ENCODE measurements at places on chromosomes 4 and X.
A peak's percentile ranks its signal among the peaks of the same experiment; 100 is the strongest.

- DNase-seq: no peak
Measured at GRCh38 chr4:84530454-84530853, 31.4 kb upstream of the NKX6-1 start.

DNA sequence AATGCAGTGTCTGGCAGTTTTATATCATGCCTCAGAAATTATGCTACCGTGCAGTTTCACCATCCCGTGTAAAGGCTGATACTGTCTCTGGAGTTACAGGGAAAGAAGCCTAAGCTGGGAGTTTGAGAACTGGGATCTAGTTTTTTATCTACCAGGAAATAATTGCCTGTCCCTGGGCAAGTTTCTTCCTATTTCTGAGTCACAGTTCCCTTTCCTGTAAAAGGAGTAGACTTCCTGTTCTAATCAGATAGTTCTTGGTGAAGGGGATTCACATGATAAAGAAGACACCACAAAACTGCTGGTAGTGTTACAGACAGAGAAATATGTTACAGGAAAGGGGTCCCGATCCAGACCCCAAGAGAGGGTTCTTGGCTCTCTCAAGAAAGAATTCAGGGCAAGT lies 17.1 kb downstream of the HERC3 start:
- no peak for DNase-seq

DNA sequence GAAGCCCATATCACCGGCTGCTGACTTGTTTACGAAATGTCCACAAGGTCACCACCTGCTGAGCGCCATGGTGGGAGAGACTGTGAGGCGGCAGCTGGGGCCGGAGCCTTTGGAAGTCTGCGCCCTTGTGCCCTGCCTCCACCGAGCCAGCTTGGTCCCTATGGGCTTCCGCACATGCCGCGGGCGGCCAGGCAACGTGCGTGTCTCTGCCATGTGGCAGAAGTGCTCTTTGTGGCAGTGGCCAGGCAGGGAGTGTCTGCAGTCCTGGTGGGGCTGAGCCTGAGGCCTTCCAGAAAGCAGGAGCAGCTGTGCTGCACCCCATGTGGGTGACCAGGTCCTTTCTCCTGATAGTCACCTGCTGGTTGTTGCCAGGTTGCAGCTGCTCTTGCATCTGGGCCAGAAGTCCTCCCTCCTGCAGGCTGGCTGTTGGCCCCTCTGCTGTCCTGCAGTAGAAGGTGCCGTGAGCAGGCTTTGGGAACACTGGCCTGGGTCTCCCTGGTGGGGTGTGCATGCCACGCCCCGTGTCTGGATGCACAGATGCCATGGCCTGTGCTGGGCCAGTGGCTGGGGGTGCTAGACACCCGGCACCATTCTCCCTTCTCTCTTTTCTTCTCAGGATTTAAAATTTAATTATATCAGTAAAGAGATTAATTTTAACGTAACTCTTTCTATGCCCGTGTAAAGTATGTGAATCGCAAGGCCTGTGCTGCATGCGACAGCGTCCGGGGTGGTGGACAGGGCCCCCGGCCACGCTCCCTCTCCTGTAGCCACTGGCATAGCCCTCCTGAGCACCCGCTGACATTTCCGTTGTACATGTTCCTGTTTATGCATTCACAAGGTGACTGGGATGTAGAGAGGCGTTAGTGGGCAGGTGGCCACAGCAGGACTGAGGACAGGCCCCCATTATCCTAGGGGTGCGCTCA lies 8.7 kb upstream of the MSANTD1 start:
- no peak for DNase-seq

DNA sequence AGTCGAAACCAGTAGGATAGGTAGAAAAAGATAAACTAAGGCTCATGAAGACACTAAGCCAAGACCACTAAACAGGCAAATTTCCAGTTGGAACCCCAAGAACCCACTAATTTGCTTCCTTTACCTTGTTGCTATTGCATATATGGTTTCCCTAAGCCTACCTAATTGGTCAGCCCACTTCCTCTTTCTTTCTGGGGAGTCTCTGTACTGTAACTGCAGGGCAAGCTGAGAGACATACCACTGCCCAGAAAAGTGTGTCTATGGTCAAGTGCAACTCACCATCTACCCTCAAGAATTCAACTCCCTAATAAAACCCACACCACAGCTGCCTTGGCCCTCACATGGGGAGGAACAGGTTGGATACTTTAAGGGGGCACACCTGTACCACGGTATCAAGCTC lies 28.6 kb downstream of the IDS start:
- DNase-seq: no peak

GRCh38 chr4:24394041-24394440 lies 190.3 kb downstream of the DHX15 start:
- no peak for DNase-seq

DNA sequence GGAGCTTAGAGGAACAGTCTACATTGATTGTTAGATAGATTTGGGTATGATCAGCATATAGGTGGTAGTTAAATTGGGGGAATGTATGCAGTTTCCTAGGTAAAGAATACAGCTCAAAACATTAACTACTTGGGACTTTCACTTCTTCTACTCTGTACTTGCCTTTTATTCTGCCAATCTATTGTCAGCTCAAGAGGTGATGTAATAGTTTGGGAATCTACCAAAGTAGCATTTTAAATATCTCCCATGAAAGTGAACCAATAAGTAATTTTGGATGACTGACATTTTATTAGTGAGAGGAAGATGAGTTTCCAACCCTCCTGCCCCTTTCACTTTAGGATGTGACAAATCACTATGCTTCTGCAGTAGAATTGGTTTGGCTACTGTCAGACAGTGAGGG lies 43.4 kb downstream of the NUDT6 start:
- DNase-seq: no peak

GRCh38 chr4:145840162-145840768 lies 98.4 kb downstream of the ZNF827 start:
- peak; percentile 48 for DNase-seq

DNA sequence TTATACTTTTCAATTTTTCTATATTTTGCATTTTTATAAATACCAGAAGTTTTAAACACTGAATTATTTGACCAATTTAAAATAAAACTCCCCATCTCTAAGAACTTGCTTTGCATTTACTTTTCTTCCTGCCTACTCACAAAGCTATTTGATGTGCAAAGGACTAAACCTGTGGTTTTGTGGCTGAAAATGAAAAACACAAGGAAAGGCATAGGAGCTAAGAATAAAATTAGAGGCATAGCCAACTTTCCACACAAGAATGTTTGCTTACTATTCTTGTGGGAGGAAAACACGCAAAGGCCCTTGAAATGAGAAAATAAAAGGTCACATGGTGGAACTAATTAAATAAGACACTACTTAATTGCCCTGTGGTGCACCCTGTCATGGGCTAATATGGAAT lies 221.2 kb downstream of the KLHL13 start:
- DNase-seq: no peak

DNA sequence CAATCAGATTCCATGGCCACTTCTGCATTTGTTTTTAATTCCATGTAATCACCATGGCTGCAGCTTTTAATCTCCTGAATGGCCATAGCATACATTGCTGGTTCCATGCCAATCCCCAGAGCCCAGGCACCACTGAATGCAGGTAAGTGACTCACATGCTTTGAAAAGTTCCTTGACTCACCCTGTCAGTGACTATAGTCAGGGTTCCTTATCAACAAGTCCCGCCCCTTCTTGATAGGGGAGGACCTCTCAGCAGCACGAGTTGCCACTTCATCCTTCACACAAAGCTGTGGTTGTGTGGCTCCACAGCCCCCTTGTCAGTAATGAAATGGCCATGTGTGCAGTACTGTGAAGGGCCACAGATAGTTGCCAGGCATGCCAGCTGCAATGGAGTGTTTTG lies 516.6 kb downstream of the PPARGC1A start:
- DNase-seq: no peak

DNA sequence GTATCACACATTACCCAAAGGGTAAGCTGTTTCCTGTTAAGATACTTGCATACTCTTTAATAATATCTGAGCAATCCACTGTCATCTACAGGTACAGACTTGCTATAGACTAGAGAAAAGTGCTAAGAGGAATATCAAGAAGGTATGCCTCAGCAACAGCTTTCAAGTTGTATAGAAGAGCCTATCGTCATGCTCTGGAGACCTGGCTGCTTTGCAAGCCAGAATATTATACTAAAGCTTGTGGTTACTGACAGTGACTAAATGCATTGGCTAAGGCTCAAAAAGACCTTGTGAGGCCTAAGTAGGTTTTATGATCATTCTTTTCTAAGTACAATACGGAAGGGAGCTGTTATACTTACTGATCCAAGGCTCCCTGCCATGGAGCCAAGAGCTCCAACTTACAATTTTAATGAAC lies 11.3 kb downstream of the LAMP2 start:
- DNase-seq: no peak

GRCh38 chr4:5970381-5971077 lies 47.7 kb downstream of the C4orf50 start:
- no peak for DNase-seq

- DNase-seq: no peak
Measured at GRCh38 chr4:53376900-53377299, 541 bp upstream of the FIP1L1 start.

DNA sequence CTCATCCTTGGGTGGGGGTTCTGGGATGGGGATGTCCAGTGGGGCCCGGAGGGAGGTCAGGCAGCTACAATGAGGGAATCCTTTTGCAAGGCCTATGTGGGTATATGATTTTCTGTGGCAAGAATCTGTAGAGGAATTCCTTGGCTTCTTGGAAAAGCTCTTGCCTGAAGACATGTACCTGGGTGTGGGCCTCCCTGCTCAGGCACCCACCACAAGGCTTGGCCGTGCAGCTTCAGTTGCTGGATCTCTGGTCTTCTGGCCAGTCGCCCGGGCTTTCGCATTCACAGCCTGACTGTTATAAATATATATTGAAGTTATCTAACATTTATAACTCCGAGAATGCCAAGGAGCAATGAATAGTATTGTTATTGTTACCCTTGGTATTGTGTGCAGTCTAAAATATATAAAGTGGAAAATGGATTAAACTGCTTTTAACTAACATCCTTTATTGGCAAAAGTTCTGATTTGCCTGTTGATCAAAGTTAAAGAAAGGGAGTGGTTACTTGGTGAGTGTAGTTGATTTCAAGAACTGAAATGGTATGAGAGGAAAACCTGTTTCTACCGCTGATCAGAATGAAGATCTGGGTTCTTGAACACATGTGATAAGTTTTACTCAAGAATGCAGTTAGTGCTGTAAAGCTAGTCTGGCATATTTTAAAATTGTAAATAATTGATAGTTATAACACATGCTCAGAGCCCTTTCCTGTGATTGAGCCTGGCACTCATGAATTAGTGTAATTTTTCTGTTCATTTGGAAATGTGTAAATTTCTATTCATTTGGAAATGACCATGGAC lies 36.0 kb downstream of the PTTG2 start:
- DNase-seq: no peak

DNA sequence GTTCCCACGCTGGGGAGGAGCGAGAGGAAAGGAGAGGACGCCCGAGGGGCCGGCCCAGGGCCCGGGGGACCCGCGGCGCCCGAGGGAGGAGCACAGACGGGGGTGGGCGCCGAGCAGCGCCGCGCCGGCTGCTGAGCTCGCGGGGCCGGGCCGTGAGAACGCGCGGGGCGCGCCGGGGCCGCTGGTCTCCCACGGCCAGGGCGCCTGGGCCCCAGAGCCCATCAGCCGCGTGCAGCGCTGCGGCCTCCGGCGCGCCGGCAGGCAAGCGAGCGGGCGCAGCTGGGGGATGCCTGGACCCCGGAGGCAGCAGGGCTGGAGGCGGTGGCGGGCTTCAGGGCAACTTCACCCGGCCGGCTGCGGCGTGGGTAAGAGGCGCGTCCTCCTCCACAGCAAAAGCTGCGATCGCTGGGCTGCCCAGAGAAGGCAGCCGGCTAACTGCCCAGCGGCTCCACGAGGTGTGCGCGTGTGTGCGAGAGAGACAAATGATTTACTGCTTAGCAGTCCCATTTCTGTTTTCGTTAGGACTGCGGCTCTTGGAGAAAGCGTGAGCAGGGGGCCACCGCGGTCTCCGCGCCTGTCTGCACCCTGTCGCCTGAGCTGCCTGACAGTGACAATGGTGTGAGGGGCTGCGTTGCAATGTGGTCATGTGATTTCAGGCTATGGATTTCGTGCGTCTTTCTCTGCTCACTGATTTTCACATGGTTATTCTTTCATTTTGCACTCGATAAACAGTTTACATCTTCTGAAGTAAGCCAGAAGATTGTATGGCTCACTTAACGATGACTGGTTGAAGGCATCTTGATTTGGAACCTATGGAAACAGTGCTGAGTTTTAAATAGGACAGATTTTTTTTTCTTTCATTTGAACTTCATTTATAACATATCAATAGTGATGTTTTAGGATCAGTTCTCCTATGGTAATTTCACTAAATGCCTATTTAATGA lies 1.2 kb downstream of the GUCY1A1 start:
- DNase-seq: no peak

DNA sequence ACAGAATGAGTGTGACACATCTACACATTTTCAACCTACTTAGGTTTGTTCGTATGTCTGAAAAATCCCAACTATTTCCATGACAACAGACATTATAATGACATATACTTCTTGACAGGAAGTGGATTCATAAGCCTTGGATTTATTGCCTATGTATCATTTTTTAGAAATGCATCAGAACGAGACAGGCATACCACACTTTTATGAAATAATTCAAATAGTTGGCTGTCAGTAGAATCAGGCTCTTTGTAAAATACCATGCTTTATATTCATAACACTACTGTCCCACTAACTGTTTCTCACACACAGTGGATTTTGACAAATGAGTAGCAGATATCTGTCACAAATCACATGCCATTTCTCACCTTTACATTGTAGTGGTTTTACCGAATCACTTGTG lies 173.2 kb downstream of the BEND2 start:
- DNase-seq: no peak

GRCh38 chr4:1576961-1577821 lies 106.9 kb downstream of the FAM53A start:
- no peak for DNase-seq

DNA sequence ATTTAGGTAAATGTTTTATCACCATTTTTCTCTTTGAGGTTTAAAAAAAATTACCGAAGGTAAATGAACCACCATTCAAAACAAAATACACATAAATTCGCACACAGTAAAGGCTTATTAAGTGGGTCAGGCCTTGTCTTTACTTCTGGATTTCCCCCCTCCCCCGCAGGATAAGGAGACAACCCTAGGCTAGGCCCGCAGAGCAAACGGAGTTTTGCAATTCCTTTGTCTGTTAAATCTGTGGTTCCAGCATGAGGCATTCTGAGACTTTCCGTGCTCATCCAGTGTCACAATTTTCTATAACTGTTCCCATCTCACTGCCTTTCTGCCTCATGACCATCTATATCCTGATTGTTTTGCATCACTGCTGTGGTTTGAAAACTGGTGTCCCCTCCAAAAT lies 307.4 kb downstream of the DCHS2 start:
- no peak for DNase-seq

GRCh38 chr4:173135241-173135847 lies 33.3 kb upstream of the GALNT7 start:
- DNase-seq: no peak

All from NCI-H1694 treated with DMSO at 0.1 percent for 48 hours (cell line).